ENCODE measurements at places on chromosomes 4 and X.
A peak's percentile ranks its signal among the peaks of the same experiment; 100 is the strongest.

GRCh38 chr4:99400831-99401230 lies 34.3 kb downstream of the ADH7 start:
- H3K4me1 ChIP-seq: peaks cover 19% of the 10 kb centered on the region
- no peaks in the 10 kb centered on the region for H3K36me3 ChIP-seq
- H3K27ac ChIP-seq: no peak overlapping the region

- no peaks in the 10 kb centered on the region for H3K36me3 ChIP-seq
- H3K27me3 ChIP-seq: no peaks in the 10 kb centered on the region
- no peak overlapping the region for H3K27ac ChIP-seq
- no peak overlapping the region for H3K4me3 ChIP-seq
- DNase-seq: no peak
These were observed 207.4 kb upstream of the CXCL13 start for GRCh38 chr4:77398256-77398655.

- H3K27me3 ChIP-seq: no peaks in the 10 kb centered on the region
- H3K4me1 ChIP-seq: no peaks in the 10 kb centered on the region
- H3K27ac ChIP-seq: no peak overlapping the region
- no peak for DNase-seq
These were observed 301.7 kb downstream of the ADGRL3 start for GRCh38 chr4:61501812-61502211.

- H3K4me1 ChIP-seq: no peaks in the 10 kb centered on the region
- no peaks in the 10 kb centered on the region for H3K36me3 ChIP-seq
- H3K27ac ChIP-seq: no peak overlapping the region
- no peak overlapping the region for H3K4me3 ChIP-seq
These were observed 128.4 kb downstream of the REELD1 start for GRCh38 chr4:146342600-146343192.

DNA sequence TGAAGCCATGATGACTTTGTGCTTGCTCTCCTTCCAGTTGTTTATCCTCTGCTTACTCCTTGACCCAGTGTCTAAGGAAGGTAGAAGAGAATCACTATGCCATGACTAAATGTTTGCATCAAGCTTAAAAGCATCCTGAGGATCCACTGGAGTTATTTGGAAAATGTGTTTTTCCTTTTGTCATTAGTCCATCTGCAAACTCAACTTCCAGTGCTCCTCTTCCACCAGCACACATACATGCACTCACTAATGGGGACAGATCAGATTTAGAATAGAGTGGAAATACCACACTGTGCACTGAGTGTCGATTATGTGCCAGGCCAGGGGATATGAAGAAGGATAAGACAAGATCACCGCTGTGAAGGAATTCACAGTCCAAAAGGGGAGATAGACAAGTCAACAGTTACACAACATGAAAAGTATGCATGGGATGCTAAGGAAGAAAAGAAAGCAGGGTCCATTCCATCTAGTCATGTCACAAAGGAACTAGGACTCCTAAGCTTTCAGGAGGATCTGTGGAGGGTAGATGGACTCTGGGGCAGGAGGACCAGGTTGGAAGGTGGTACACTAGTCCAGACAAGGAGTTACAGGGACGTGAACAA lies 1.9 kb downstream of the OCIAD2 start:
- no peak overlapping the region for H3K4me3 ChIP-seq
- H3K27ac ChIP-seq: peak overlapping the region; percentile 81
- no peak for DNase-seq
- H3K36me3 ChIP-seq: peaks cover 16% of the 10 kb centered on the region
- H3K4me1 ChIP-seq: peaks cover 23% of the 10 kb centered on the region

GRCh38 chr4:163988865-163989264 lies 494.4 kb downstream of the TMA16 start:
- no peaks in the 10 kb centered on the region for H3K36me3 ChIP-seq
- H3K27me3 ChIP-seq: no peaks in the 10 kb centered on the region
- DNase-seq: no peak
- H3K4me1 ChIP-seq: no peaks in the 10 kb centered on the region

Measured in liver (tissue), 10 donors.